ENCODE measurements at places on chromosomes 6 and 20.

GRCh38 chr6:128307671-128308070, 212.7 kb downstream of the PTPRK start:
- DNase-seq, result no peak

GRCh38 chr20:42212391-42212790, 594.2 kb upstream of the CHD6 start:
- no peak for DNase-seq

DNA sequence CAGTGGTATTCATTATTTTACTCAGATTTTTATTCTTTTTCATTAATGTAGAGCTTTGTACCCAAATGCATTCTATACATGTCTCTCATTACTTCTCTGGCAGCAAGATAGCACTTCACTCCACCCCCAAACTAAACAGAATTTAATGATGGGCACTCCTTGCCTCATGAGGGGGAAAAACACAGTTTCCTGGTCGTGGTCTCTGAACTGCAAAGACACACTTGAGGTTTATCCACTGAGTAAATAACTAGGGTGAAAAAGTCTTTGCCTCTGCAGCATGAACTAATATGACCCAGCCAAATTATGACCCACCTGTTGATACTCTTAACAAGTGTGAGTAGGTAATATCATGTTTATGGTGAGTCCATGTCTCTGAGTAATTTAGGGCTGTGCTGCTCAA, 785.2 kb upstream of the FLRT3 start:
- no peak for DNase-seq

DNA sequence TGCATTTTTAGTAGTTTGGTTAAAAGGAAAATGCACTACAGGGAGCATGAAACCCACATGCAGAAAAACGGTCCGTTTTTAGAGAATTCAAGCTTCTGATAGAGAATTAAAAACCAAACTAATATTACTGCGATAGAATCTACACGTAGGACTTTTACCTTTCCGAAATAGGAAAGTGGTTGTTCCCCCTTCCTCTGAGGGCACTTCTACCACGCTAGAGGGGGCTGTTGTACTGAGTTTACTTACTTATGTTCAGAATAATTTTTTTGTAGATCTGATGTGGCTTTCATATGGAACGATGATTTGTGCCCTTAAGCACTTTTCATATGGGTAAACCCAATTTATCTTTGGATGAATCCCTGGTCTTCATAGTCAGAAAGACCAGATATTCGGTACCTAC, 264.3 kb upstream of the PLN start:
- no peak for DNase-seq

DNA sequence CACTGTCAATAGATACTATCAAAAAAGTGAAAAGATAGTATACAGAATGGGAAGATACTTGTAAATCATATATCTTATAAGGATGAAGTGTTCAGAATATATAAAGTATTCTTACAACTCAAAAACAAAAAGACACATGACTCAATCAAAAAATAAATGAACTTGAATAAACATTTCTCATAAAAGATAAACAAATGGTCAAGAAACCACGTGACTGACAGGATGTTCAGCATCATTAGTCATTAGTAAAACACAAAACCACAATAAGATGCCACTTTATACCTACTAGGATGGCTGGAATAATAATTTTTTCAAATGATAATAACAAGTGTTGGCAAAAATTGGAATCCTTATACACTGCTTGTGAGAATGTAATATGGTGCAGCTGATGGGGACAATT, 729.1 kb upstream of the HS3ST5 start:
- DNase-seq, result no peak

DNA sequence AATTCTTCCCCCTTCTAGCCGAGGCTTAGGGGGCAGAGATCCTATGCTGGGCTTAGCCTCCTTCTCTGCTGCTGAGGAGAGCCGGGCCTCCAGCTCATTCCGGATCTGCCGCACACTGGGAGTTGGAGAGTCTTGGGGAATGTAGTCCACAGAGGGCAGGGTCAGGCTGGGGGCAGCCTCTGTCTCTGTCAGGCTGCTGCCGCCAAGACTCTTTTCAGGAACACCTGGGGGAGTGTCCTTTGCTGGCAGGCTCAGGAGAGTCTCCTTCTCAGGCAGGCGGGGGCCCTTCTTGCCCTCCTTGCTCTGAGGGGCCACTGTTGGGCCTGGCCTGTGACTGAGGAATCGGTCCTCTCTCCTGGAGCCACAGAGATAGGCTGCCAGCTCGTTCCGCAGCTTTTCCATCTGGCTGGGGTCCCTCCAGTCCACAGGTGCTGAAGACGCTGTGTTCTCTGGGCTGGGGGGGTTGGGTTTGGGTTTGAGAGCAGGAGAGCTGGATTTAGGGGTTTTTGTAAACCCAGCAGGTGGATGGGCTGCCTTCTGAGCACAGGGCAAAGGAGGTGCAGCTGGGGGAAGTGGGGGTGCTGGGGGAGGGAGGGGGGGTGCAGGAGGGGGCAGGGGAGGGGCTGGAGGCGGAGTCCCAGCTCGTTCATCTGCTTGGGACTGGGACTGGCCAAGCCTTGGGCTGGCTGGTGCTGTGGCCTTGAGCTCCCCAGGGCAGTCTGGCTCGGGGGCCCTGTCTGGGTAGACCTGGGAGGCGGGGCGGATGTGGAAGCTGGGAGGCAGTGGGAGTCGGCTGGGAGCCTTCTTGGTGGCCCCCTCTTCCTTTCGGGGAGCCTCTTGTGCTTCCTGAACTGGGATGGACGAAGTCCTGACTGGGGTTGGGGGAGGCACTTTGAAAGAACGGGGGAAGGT, 36.1 kb downstream of the C6orf132 start:
- DNase-seq, result no peak

DNA sequence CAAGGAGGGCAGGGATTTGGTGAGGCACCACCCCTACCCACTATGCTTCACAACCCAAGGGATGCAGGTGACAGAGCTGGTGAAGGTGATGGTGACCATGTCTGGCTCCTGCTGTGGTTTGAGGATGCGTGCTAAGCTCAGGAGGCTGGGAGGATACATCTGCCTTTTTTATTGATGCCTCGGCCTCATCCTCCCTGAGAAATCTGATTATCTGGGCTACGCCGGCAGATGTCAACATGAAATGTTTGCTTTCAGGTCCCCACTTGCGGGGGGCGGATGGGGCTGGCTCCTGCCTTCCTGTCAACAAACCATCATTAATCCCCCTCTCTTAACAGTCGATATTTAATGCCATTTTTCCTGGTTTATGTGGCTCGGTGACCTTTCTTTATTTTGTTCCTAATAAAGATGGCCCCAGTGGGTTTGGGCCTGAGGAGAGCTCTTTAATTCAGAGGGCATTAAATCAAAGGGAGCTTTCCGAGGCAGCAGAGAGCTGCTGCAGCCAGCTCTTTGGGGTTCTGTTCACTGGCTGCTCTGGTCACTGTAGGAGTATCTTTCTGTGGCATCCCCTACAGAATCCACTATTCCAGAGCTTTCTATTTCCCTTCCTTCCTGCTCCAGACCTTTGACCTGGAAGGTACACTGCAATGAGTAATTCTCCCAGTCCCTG, 33.5 kb upstream of the LRFN2 start:
- DNase-seq, result no peak

GRCh38 chr20:8964959-8965562, 103.8 kb upstream of the PLCB4 start:
- no peak for DNase-seq

- no peak for DNase-seq
Observed at GRCh38 chr6:90035047-90035723, 140.9 kb downstream of the GJA10 start.

DNA sequence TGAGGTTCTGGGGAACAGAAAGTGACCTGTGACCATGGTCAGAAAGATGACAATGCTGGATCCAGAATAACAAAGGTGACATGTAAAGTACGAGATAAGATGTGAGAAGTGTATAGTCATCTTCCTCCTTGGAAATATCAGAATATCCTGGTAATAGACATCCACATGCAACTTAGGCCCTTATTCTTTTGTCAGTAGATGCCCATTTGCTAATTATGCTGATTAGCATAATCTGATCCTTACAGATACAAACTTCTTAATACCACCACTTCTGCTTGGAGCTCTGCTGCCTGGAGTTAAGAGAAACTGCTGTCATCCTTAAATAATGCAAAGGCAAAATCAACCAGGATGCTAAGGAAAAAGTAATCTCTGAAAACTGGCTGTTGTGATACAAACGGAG, 91.3 kb downstream of the KIF16B start:
- no peak for DNase-seq

GRCh38 chr6:110430236-110430635, 14.9 kb upstream of the DDO start:
- no peak for DNase-seq

GRCh38 chr20:51401496-51401895, 141.0 kb downstream of the NFATC2 start:
- DNase-seq, result no peak

DNA sequence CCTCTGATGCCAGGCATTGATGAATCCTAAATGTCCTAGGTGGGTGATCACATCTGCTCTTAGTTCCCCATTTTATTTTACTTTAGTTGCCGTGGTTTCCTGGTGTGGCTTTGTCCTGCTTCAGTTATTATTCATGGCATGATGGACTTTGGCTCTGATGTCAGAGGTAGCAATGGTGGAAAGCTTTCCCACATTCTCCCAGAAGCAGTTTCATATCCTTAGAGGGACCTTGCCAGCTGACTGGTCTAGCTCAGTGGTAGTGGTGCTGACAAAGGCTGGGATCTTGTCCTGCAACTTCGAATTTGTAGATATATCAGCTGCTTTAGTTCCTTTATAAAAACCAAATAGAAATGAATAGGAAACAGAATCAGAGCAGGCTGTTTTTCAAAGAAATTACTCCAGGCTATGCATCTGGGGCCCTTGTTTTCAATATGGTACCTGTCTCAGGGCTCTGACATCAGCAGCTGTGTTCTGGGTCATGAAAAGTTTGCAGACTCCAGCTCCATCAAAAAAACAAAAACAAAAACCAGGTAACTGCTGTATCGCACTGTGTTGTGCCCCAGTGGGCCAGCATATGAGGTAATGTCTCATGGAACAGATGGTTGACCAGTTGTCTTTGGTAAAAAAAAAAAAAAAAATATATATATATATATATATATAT, 133.7 kb downstream of the PLCB4 start:
- no peak for DNase-seq

GRCh38 chr6:40986364-40986763, 52.7 kb downstream of the UNC5CL start:
- DNase-seq, result no peak

DNA sequence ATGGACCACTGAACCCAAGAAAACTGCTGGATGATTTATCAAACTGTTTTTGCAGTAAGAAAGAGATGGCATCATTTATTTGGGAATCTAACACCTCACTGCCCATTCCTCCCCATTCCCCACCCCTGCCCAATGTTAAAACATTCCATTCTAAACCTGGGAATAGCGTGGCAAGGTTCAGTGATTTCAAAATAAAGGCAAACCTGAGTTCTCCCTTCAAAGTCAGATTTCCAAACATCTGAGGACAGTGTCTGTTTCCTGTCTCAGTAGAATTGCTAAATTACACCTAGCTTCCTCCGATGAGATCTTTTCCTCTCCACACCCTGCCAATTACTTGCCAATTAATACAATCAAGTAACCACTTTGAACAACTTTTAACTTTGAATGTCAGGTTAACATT, 127.4 kb upstream of the ARMC2 start:
- DNase-seq, result no peak

GRCh38 chr20:40390654-40391053, 298.4 kb downstream of the MAFB start:
- DNase-seq, result no peak

DNA sequence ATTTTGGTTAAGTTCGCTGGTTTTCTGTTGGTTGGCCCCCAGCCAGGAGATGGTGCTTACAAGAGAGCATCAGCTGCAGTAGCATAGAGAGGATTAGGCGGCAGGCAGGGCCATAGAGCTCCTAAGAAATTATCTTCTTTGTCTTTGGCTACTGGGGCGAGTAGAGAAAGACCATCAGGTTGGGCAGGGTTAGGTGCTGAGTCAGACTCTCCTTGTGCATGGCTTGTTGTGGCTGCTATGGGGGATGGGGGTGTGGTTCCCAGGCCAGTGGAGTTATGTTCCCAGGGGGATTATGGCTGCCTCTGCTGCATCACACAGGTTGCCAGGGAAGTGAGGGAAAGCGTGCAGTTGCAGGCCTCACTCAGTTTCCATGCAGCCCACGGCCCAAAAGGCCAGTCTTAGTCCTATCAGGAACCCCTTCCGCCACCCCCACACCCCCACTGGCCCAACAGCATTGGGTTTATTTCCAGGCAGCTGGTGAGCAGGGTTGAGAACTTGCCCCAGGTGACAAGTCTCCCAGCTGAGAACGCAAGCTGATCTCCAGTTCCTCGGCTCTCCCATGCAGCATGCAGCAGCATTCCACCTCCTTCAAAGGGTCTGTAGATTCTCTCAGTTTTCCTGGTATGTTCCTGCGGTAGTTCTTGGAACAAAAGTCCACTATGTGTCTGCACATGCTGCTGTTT, 243.7 kb downstream of the UTRN start:
- no peak for DNase-seq

GRCh38 chr6:151679081-151679480, 128.4 kb upstream of the ESR1 start:
- no peak for DNase-seq

- no peak for DNase-seq
Observed at GRCh38 chr6:139852067-139852466, 477.6 kb upstream of the CITED2 start.

DNA sequence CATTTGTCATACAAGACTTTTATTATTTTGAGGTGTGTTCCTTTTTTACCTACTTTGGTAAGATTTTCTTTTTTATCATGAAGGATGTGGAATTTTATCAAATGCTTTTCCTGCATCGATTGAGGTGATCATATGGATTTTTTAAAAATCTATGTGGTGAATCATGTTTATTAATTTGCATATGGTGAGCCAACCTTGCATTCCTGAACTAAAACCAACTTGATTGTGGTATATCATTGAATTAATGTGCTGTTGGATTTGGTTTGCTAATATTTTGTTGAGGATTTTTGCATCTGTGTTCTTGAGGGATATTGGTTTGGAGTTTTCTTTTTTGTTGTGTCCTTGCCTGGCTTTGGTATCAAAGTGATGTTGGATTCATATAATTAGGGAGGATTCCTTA, 848.1 kb upstream of the EYS start:
- no peak for DNase-seq

DNA sequence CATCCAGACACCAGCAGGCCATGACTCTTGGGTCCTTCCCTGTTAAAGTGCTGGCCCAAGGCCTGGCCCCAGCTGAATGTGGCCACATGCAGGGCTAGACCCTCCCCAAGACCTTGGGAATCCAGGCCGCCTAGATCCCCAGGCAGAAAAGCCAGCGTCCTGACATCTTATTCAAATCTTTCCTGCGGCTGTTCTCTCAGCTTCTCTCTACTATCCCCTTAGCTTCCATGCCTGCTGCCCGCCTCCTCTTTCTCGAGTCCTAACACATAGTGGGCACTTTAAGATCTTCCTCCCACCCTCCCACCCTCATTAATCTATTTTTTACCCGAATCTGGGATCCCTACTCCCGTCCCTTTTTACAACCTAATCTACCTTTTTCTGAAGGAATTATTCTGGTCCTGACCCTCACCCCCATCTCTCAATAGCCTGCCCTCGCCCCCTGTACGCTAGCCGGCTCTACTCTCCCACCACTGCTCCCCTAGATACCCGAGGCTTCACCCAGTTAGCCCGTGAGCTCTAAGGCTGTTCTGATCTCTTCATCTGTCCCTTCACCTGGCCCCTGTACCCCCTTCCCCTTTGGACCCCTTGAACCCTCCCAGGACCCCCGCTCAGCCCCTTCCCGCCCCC, at the start of gene CCHCR1:
Gene CCHCR1, minus strand, starts transcription at position 290 of the 627 bp plus-strand sequence. Its CDS starts 202 bp downstream, at position 88.
- DNase-seq, result no peak

GRCh38 chr20:45842169-45842812, 8.7 kb downstream of the SNX21 start:
- no peak for DNase-seq

GRCh38 chr6:31610968-31611367, 4.1 kb upstream of the AIF1 start:
- DNase-seq, result no peak

Data from dorsolateral prefrontal cortex (tissue), 122 donors.